ENCODE measurements at places on chromosomes 6 and 20. TPM values are rescaled to one million over a fixed set of nuclear protein-coding genes. Genes with fewer than 3 reads are reported as not detected.

Gene HINT3
- 44.8 TPM for total RNA-seq

- no peak for DNase-seq
Observed at GRCh38 chr6:129490521-129491255, 219.3 kb downstream of the ARHGAP18 start.

GRCh38 chr20:18986146-18986830, 172.7 kb downstream of the SCP2D1 start:
- DNase-seq, result no peak

- no peak for DNase-seq
Observed at GRCh38 chr6:70547313-70547712, 19.4 kb upstream of the SDHAF4 start.
